ENCODE measurements at places on chromosomes 7 and 10.

DNA sequence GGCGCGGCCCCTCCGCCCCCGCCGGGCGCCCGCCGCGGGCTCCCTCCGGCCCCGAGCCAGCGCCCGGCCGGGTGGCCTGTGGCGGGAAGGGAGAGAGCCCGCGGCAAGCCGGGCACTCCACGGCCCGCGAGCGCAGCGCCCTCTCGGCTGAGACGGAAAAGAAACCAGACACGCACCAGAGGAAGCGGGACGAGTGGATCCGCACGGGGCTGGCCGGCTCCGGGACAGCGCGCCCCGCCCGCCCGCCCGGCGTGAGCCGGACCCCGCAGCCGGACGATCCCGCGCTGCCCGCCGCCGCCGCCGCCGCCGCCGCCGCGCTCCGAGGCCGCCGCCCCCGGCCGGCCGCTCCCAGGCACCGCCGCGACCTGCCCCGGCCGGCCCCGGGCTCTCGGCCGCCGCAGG lies 300 bp downstream of the ARHGAP21 start:
- DNase-seq, result no peak

DNA sequence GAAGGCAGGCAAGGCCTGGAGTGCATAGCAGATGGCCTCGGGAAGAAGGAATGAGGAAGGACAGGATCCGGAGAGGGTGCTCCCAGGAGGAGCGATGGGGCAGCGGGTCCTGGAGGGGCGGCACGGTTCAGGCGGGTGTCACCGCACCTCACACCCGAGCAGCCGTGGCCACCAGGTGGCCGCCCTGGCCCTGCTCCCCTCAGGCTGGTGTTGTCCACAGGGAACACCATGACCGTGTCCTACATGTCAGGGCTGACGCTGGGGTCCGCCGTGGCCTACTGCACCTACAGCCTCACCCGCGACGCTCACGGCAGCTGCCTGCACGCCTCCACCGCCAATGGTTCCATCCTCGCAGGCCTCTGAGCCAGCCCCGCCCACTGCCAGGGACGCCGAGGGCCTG lies 19.8 kb downstream of the SLC29A4 start:
- DNase-seq, result no peak

- no peak for DNase-seq
Measured at GRCh38 chr7:91199601-91200000, 64.6 kb upstream of the FZD1 start.

DNA sequence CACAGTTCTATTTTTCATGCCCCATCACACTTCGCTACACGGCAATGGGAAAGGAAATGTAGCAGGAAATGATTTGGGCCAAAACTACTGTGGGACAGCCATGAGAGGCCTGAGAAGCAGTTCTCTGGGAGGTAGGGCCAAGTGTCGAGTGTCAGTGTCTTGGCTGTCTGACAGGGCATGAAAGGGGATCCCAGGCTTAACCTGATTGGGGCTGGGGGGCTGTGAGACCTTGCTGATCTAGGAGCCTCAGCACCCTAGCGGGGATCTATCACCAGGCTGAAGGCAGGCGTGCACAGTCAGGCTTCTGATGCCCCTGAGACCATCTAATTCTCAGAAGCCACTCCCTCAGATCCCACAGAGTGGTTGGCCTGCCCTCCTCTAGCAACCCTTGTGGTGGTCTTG lies 58.2 kb upstream of the SLC25A13 start:
- DNase-seq, result no peak

DNA sequence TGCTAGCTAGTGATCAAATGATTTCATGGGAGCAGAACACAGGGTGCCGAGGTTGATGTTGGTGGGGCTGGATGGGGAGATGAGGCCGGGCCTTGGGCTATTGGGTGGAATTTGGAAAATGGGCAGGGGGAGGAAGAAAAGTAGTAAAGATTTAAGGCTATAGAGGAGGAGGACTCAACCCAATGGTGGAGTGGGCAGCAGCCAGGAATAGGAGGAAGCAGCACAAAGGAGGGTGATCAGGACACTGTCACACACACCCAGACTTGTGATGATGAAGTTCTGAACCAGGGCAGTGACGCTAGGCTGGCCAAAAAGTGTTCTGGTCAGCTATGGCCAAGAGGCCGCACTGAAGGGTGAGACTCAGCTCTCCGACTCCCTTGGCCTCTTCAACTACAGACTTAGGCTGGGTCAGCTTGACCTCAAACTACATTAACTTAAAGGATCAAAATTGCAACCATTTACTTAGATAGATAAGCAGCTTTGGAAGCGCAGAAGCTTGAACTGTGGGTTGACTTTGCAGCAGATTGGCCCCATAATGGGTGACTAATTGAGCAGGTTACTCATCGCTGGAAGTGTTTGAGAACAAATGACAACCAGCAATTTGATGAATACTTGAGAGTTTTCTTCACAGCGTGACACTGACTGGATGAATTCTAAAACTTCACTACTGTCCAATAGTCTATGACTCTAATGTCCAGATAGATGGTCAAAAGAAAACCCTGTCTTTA lies 29.4 kb upstream of the GPR26 start:
- DNase-seq, result no peak

GRCh38 chr10:48805848-48806247 lies 121.2 kb downstream of the WDFY4 start:
- no peak for DNase-seq

- DNase-seq, result no peak
Measured at GRCh38 chr7:75045881-75046280, 27.7 kb downstream of the RCC1L start.

GRCh38 chr10:9635691-9636090 lies 1382.0 kb upstream of the CELF2 start:
- DNase-seq, result no peak

- no peak for DNase-seq
Measured at GRCh38 chr10:19628767-19629560, 187.3 kb upstream of the PLXDC2 start.

DNA sequence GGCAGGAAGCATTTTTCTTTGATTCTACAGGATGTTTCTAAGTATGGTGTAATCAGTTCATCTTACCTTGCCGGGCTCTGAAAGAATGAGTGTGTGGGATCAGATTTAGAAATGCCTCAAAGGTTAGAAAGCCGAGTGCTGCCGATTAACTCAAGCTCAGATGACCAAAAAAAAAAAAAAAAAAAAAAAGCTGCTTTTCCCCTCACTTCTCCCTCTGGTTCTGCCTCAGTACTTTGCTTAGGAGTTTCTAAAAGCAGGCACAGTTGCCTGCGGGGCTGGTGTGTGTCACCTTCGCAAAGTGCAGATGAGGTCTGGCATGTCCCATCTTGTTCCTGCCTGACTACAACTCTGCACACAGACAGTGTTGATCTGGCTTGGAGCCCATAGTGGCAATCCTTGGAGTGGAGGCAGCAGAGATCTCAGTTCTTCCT lies 47.0 kb downstream of the KIAA1217 start:
- no peak for DNase-seq

- DNase-seq, result no peak
Measured at GRCh38 chr10:83769281-83769820, 370.0 kb upstream of the GHITM start.

- no peak for DNase-seq
Measured at GRCh38 chr10:34392641-34393170, 422.4 kb downstream of the PARD3 start.
